Smooth muscle cell of bladder (primary cell): ENCODE measurements at places on chromosomes 3 and 15. TPM values are rescaled to one million over a fixed set of nuclear protein-coding genes. Genes with fewer than 3 reads are reported as not detected.

HCN4 gene
- not detected in 2 replicates for total RNA-seq

CHRNA3 gene
- total RNA-seq, result not detected in 2 replicates

LRRC2 gene
- 6.0 and 6.8 TPM in 2 replicates for total RNA-seq

GPR176 gene
- total RNA-seq, result 99.7 and 108 TPM in 2 replicates

CD96 gene
- total RNA-seq, result under 0.01 and 0.09 TPM in 2 replicates

TMC3 gene
- under 0.01 TPM in 1 of 2 replicates, not detected in the other for total RNA-seq

STAB1 gene
- 0.57 and 4.5 TPM in 2 replicates for total RNA-seq

GPR87 gene
- total RNA-seq, result under 0.01 TPM in 1 of 2 replicates, not detected in the other

FAM227B gene
- total RNA-seq, result 4.4 and 4.6 TPM in 2 replicates

ALAS1 gene
- 38.2 and 44.9 TPM in 2 replicates for total RNA-seq

INKA1 gene
- total RNA-seq, result 3.1 and 3.7 TPM in 2 replicates

RASGRP1 gene
- 0.37 and 0.43 TPM in 2 replicates for total RNA-seq

TRIM42 gene
- not detected in 2 replicates for total RNA-seq

PDZRN3 gene
- 72.0 and 77.3 TPM in 2 replicates for total RNA-seq

ARGFX gene
- total RNA-seq, result not detected in 2 replicates

NPAP1 gene
- not detected in 2 replicates for total RNA-seq

MESP2 gene
- 0.37 and 0.57 TPM in 2 replicates for total RNA-seq

MKRN3 gene
- 0.28 and 1.4 TPM in 2 replicates for total RNA-seq

UBR1 gene
- 33.6 and 35.0 TPM in 2 replicates for total RNA-seq

SQOR gene
- total RNA-seq, result 96.5 and 226 TPM in 2 replicates

LMAN1L gene
- total RNA-seq, result not detected in 2 replicates

ITIH1 gene
- 0.14 and 0.18 TPM in 2 replicates for total RNA-seq

SPATA12 gene
- not detected in 2 replicates for total RNA-seq

SGO1 gene
- 0.55 and 0.57 TPM in 2 replicates for total RNA-seq
